H54 (cell line): ENCODE measurements at places on chromosomes 1 and 21.

DNA sequence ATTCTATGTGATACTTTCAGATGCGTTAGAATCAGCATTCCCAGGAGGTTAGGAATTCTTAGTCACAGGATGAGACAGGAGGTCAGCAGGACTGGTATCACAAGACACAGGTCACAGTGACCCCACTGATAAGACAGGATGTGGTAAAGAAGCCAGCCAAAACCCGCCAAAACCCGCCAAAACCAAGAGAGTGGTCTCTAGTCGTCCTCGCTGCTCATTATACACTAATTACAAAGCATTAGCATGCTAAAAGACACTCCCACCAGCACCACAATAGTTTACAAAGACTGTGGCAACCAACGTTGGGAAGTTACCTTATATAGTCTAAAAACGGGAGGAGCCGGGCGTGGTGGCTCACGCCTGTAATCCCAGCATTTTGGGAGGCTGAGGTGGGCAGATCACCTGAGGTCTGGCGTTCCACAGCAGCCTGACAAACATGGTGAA lies 13.9 kb upstream of the ACTA1 start:
- no peak for DNase-seq

GRCh38 chr1:32878183-32878582 lies 7.5 kb upstream of the FNDC5 start:
- peak; percentile 96 for DNase-seq

- DNase-seq, result no peak
Observed at GRCh38 chr1:77847621-77848080, 40.8 kb upstream of the NEXN start.

- no peak for DNase-seq
Observed at GRCh38 chr1:175197531-175197930, 5.0 kb upstream of the KIAA0040 start.

- DNase-seq, result no peak
Observed at GRCh38 chr21:37871121-37871862, 45.0 kb downstream of the KCNJ6 start.

- DNase-seq, result no peak
Observed at GRCh38 chr1:832136-832535, 91.6 kb upstream of the SAMD11 start.

- DNase-seq, result no peak
Observed at GRCh38 chr1:210653771-210654170, 325.1 kb downstream of the HHAT start.

DNA sequence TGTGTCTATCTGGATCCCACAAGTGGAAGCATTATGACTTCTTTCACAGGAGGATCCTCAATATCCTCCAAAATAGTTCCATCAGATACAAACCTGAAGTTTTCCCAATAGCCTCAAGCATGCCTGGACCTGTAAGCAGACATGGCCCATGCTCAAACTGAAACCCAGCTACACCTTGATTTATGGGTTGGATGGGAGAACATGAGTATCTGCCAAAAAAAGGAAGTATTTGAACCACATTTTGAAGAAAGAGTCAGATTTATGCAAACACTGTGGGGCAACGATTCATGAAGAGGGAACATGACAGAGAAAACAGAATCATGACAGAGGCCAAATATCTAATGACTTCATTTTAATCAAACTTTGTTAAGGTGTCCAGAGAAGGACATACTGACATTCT lies 351.0 kb upstream of the NFIA start:
- DNase-seq, result no peak

- no peak for DNase-seq
Observed at GRCh38 chr1:195434566-195435203, 1173.6 kb downstream of the KCNT2 start.

DNA sequence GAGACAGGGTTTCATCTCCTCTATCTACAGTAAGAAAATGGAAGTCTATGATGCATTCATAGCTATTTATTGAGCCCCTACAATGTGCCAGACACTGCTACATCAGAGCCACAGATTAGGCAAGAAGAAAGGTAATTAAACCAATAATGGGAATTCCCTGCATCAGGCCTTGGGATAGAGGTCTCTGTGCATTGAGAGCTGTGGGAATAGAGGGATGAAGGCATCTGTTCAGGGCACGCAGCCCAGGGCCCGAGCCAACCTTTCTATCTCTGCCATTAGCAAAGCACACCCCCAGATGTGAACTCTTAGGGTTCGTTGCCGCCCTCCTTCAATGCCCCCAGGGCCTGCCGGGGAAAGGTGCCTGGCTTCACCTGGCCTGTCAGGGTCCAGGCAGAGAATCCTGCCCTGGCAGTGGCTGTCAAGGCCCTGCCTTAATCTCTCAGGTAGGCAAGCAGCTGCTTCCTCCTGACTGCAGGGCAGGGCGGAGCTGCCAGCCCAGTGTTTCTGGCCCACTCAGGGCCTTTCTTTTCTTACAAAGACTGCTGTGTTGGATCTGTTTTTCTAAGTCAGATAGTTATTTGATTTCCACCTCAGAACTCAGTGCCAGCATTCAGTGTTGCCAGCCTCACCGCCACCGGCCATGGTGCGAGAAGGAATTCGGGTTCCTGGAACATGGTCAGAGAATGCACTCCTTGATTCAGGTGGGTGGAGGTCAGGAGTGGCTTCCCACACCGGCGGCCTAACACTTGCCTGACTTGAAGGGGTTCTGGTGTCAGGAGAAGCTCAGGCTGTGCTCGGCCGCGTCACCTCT lies 76.1 kb downstream of the PGM1 start:
- DNase-seq, result no peak

GRCh38 chr1:172497230-172497629 lies 35.7 kb upstream of the SUCO start:
- DNase-seq, result peak; percentile 5

DNA sequence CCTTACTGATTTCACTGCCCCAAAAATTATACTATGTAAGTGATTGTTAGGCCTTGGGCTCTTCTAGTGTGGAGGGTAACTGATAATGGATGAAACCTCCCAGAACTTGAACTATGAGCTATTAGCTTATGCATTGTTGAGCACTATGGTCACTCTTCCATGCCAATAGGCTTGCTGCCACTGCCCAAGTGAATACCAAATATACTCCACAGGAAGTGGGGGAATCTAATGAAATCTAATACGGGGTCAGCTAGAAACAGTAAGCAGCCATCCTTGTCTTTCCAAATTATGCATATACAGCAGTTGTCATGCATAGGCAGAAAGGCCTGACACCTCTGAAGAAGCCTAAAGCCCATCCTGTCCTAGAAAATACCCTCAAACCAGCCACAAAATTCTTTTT lies 198.7 kb upstream of the PTBP2 start:
- no peak for DNase-seq
